CD14-positive monocyte (primary cell): ENCODE measurements at places on chromosomes 5 and 9.

GRCh38 chr5:35852084-35852734 lies 4.5 kb upstream of the IL7R start:
- no peak overlapping the region for H3K27ac ChIP-seq
- DNase-seq, result peak; percentile 62
- peaks cover 24% of the 10 kb centered on the region for H3K4me1 ChIP-seq
- no peak overlapping the region for H3K4me3 ChIP-seq

- H3K4me1 ChIP-seq, result no peaks in the 10 kb centered on the region
- no peak overlapping the region for H3K27ac ChIP-seq
Observed at GRCh38 chr9:108286638-108287206, 569.1 kb downstream of the ACTL7B start.

DNA sequence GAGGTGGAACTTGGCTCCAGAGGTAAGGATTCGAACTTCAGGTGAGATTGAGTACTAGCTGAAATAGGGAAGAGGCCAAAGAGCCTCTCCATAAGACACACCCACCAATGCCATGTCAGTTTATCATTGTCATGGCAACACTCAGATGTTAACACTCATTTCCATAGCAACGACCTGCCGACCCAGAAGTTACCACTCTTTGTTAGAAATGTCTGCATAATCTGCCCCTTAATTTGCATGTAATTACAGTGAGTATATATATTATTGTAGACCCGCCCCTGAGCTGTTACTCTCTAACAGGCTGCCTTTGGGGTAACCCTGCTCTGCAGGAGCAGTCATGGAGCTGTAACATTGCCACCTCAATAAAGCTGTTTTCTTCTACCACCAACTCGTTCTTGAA lies 10.2 kb upstream of the NTRK2 start:
- H3K27me3 ChIP-seq, result no peaks in the 10 kb centered on the region
- no peak overlapping the region for H3K27ac ChIP-seq
- no peak overlapping the region for H3K4me3 ChIP-seq
- DNase-seq, result no peak

- DNase-seq, result no peak
- no peaks in the 10 kb centered on the region for H3K36me3 ChIP-seq
- H3K4me1 ChIP-seq, result no peaks in the 10 kb centered on the region
- H3K27me3 ChIP-seq, result no peaks in the 10 kb centered on the region
Observed at GRCh38 chr9:11702548-11702947, 990.6 kb upstream of the TYRP1 start.

DNA sequence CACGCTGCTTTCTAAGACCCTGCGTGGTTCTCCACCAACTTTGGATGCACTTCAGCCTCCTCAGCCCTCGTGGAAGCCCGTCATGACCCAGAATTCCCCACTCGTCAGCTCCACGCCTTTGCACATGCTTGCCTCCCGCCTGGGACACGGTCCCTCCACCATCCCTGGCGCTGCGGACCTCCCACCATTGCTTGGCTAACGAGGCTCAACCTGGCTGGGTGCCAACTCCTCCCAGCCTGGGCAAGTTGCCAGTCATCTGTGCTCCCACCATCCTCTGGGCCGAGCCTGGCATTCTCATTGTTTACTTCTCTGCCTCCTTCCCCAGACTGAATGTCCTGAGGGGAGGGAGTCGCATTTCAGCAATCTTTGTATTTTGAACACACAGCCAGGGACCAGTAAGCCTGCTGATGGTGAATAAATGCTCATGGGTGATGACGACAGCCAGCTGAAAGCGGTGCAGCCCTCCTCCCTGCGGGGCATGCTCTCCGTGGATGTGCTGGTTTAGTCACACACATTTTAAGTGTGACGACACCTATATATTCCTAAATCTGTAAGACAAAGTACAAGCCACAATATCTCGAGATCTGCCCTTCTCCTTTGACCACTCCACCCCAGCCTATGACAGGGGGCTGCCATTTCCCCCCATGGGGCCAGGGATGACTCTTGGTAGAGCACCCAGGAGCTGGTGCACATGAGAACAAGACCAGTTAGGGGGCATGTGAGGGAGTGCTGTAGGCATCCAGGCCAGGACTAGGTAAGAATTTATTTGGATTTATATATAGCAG lies 37.6 kb downstream of the ANKRD33B start:
- no peak overlapping the region for H3K27ac ChIP-seq
- peaks cover 8% of the 10 kb centered on the region for H3K4me1 ChIP-seq
- H3K36me3 ChIP-seq, result no peaks in the 10 kb centered on the region
- H3K27me3 ChIP-seq, result no peaks in the 10 kb centered on the region

DNA sequence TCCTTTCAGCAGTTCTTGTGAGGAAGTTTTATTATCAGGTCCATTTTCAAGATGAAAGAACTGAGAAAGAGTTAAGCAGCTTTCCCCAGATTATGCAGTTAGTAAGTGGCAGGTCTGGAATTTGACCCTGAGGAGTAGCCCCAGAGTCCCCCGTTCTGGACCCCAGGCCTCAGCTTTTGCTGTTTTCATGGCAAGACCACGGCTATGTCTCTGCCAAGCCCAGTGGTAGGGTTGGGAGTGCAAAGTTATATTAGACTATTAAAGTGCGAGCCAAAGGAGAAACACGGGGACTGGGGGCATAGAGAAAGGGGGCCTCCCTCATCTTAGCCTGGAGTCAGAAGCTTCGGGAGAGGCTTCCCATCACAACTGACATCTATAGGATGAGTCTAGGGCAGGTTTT lies 19.3 kb upstream of the ORM1 start:
- H3K27me3 ChIP-seq, result no peaks in the 10 kb centered on the region
- no peaks in the 10 kb centered on the region for H3K4me1 ChIP-seq
- H3K4me3 ChIP-seq, result no peak overlapping the region
- H3K36me3 ChIP-seq, result no peaks in the 10 kb centered on the region
- DNase-seq, result no peak

GRCh38 chr9:96413302-96414221 lies 4.6 kb downstream of the ZNF367 start:
- peak; percentile 57 for DNase-seq
- H3K27me3 ChIP-seq, result no peaks in the 10 kb centered on the region
- H3K4me1 ChIP-seq, result peaks cover 33% of the 10 kb centered on the region
- H3K27ac ChIP-seq, result peak overlapping the region; percentile 18
- H3K4me3 ChIP-seq, result peak overlapping the region; percentile 65

- H3K27me3 ChIP-seq, result no peaks in the 10 kb centered on the region
- H3K36me3 ChIP-seq, result no peaks in the 10 kb centered on the region
- no peak overlapping the region for H3K27ac ChIP-seq
Observed at GRCh38 chr5:15031180-15031579, 159.6 kb upstream of the ANKH start.

- H3K36me3 ChIP-seq, result no peaks in the 10 kb centered on the region
- H3K4me3 ChIP-seq, result no peak overlapping the region
- no peaks in the 10 kb centered on the region for H3K4me1 ChIP-seq
- H3K27ac ChIP-seq, result no peak overlapping the region
- H3K27me3 ChIP-seq, result no peaks in the 10 kb centered on the region
Observed at GRCh38 chr9:1156794-1157550, 106.8 kb downstream of the DMRT2 start.

DNA sequence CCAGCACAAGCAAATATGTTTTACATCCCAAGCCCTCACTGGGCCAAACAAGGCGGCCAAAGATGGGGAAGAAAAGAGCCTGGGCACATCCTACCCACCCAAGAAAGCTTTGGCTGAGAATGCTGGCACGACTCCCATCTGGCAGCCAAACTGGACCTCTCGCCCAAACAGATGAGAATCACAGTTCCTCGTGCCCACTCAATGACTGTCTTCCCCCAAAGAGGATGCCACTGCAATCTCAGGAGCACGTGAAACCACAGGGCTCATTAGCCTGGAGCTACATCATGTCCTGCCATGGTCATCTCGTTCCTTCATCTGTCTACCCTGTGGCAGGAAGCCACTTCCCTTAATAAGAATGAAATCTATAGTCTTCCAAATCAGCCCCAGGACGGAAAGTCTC lies 536.8 kb downstream of the BNC2 start:
- no peaks in the 10 kb centered on the region for H3K27me3 ChIP-seq
- no peaks in the 10 kb centered on the region for H3K4me1 ChIP-seq
- no peak overlapping the region for H3K27ac ChIP-seq

DNA sequence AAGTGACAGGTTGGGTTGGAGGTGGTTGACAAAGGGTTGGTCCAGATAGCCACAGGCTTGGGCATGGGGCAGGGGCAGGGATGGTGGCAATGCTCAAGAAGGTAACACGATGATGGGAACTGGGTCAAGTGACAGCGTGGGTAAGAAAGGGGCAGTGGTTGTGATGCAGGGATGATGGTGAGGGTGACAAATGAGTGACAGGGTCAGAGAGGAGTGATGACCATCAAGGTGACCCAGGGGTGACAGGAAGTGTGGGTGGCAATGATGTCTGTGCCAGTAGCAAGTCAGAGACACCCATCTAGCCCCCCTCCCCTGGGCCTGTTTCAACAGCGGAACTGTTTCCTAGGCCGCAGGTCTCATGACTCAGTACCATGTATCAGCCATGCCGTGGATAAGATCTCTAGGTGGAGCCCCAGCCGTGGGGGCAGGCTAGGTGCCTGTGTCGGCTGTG lies 20.5 kb downstream of the AQP3 start:
- H3K4me1 ChIP-seq, result no peaks in the 10 kb centered on the region
- H3K27ac ChIP-seq, result no peak overlapping the region
- H3K36me3 ChIP-seq, result no peaks in the 10 kb centered on the region
- no peaks in the 10 kb centered on the region for H3K27me3 ChIP-seq
- DNase-seq, result no peak

- peaks cover 21% of the 10 kb centered on the region for H3K4me1 ChIP-seq
- H3K27ac ChIP-seq, result no peak overlapping the region
- no peaks in the 10 kb centered on the region for H3K36me3 ChIP-seq
- no peak for DNase-seq
Observed at GRCh38 chr9:127051881-127052595, 70.4 kb downstream of the ANGPTL2 start.

GRCh38 chr5:179393078-179393477 lies 47.8 kb upstream of the ADAMTS2 start:
- no peaks in the 10 kb centered on the region for H3K27me3 ChIP-seq
- DNase-seq, result no peak
- no peaks in the 10 kb centered on the region for H3K36me3 ChIP-seq
- no peaks in the 10 kb centered on the region for H3K4me1 ChIP-seq
- no peak overlapping the region for H3K27ac ChIP-seq

GRCh38 chr9:84874596-84874995 lies 205.1 kb downstream of the NTRK2 start:
- no peak overlapping the region for H3K4me3 ChIP-seq
- no peak for DNase-seq

- no peak overlapping the region for H3K4me3 ChIP-seq
- no peaks in the 10 kb centered on the region for H3K36me3 ChIP-seq
- peak; percentile 59 for DNase-seq
- peaks cover 10% of the 10 kb centered on the region for H3K4me1 ChIP-seq
- no peaks in the 10 kb centered on the region for H3K27me3 ChIP-seq
Observed at GRCh38 chr9:136339173-136339957, 12.0 kb downstream of the GPSM1 start.

DNA sequence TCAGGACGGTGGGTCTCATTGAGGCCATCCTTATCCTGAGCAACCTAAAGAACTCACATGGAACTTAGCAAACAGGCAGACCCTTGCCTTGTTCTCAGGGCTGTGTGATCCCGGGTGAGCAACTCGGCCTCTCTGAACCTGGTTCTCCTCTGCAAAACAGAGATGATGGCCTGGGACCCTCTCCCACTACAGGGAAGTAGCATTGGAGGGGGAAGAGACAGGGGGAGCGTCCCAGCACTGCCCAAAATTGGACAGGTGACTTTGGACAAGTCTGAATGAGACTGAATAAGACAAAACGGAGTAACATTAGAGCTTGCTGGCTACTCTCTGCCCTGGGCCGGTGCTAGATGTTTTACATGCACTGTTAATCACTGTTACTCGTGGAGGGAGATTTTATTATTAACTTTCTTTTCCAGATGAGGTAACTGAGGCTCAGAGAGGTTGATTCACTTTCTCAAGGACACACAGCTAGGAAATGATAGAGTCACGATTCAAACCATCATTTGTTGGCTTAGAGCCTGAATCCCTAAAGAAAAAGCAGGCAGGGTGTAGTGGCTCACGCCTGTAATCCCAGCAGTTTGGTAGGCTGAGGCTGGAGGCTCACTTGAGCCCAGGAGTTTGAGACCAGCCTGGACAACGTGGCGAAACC lies 136.4 kb downstream of the C9orf50 start:
- no peak overlapping the region for H3K27ac ChIP-seq
- H3K4me1 ChIP-seq, result peaks cover 52% of the 10 kb centered on the region
- no peak overlapping the region for H3K4me3 ChIP-seq
- H3K27me3 ChIP-seq, result no peaks in the 10 kb centered on the region
- no peaks in the 10 kb centered on the region for H3K36me3 ChIP-seq
- DNase-seq, result no peak

- H3K4me1 ChIP-seq, result no peaks in the 10 kb centered on the region
- no peak for DNase-seq
- H3K27ac ChIP-seq, result no peak overlapping the region
- H3K4me3 ChIP-seq, result no peak overlapping the region
Observed at GRCh38 chr9:95831810-95832209, 43.7 kb upstream of the ERCC6L2 start.

DNA sequence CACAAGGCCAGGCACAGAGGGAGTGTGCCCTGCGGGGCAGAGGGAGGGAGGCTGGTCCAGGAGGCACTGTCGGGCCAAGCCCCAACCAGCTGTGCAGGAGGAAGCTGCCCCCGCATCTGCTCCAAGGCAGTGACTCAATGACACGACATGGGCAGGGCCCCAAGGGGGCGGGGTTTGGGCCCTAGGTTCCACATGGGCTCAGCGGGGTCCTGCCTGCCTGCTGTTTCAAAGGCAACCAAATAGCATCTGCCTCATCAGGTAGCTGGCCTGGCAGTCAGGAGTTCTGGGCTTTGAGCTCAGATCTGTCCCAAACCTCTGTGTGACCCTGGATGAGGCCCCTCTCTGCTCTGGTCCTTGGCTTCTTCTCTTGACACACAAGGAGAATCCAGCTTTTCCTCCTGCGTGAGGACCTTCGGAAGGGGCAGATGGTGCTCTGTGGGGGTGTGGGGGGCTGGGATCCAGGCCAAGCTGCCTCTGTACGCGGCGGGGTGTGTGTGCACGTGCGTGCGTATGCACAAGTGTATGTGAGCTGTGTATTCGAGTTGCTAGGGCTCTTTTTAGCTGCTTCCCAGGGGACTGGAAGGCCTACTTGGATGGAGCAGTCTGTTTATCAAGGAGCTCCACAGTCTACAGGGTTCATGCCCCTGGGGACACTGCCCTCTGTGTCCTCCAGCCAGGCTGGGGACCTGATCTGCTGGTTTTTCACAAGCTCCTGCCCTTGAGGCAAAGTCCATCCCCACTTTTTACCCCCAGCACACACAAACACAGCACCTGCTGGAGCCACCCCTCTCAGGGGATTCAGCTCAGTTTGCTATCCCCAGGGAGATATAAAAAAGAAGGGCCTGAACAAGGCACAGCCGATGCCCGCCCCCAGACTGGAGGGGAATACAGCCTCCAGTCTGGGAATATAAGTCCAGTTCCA lies 138.9 kb downstream of the RGS3 start:
- no peaks in the 10 kb centered on the region for H3K4me1 ChIP-seq
- H3K4me3 ChIP-seq, result no peak overlapping the region
- peaks cover 14% of the 10 kb centered on the region for H3K36me3 ChIP-seq
- no peaks in the 10 kb centered on the region for H3K27me3 ChIP-seq
- no peak overlapping the region for H3K27ac ChIP-seq

DNA sequence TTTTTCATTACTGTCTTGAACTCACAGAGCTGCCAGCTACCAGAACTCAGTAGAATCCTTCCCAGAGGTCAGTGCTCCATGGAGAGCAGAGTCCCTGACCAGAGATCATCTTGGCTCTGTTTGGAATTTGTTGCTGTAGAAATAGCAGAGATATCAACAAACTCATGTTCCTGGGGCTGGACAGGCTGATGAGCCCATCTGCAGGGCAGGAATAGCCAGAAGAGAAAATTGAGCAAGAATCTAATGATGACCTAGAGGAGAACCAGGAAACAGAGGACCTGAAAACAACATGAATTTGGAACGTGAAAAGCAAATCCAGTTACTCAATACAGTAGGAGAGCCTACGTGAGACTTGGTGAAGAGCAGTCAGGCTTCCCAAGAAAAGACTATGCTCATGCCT lies 437.8 kb downstream of the PLK2 start:
- H3K4me1 ChIP-seq, result no peaks in the 10 kb centered on the region
- no peak overlapping the region for H3K4me3 ChIP-seq
- H3K36me3 ChIP-seq, result no peaks in the 10 kb centered on the region
- H3K27me3 ChIP-seq, result no peaks in the 10 kb centered on the region
